ENCODE measurements at places on chromosomes 6 and 20.
A peak's percentile ranks its signal among the peaks of the same experiment; 100 is the strongest.

- DNase-seq, result no peak
Observed at GRCh38 chr20:4846821-4847220, 125.1 kb downstream of the PRND start.

- no peak for DNase-seq
Observed at GRCh38 chr6:53418288-53418687, 69.5 kb upstream of the ELOVL5 start.

- DNase-seq, result no peak
Observed at GRCh38 chr20:48892891-48893290, 28.6 kb upstream of the ARFGEF2 start.

DNA sequence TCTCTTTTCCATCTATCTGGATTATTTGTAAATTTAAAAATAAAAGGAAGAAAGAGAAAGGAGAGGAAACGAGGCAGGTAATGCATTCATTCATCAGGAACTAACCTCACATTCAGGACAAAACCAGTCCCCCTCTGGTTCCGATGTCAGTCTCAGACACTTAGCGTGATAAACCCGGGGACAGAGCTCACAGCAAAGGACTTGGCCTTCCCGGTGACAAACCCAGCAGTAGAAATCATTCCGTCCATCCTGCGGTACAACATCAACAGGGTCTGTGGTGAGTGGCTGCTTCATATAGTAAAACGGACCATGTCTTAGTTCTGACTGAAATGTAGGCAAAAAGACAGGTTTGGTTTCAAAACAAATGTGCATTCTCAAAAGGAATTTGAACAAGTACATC is 57.9 kb downstream of the ZMYND8 start:
- no peak for DNase-seq

DNA sequence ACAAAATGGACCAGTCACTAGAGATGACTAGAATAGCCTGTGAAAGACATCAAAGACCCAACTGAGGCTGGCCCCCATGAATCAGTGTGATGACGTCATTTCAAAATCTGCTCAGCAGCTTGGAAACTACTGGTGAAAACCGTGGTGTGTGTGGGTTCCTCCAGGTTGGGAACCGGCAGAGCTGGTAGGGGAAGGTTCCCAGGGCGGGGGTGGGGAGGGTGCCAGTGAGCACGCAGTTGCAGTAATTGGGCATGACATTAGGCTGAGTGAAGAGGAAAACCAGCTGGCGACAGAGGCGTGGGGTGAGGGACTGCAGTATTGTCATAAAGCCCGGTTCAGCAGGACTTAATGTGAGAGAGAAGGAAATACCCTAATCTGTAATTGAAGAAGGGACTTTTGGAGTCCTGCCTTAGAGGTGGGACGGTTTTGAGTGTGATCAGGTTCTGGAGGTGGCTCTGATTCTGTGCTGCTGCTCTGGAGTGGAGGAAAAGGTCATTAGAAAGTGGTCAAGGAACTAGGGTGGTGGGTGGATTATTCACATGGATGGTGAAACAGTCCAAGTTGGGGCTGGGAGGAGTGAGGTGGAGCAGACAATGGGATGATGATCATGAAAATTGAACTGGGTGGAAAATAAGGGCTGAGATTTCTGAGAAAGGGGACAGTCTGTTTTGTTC is 52.0 kb upstream of the MTHFD1L start:
- no peak for DNase-seq

DNA sequence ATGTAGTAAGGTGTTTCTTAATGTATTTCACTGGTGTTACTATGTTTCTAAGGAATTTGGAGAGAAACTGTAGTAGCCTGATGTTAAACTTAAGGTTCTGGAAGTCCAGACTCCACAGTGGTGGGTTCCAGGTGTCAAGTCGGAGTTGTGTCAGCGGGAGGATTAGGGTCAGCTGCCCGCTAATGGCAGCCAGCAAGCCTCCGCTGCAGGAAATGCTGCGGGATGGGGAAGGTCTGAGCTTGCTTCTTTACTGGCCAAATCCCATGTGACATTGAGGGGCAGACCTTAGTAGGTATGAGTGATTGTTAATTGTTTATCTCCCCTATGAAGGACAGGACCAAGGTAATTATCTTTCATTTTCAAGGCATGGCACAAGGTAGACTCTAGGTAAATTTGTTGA is 3.7 kb upstream of the ARID1B start:
- DNase-seq, result no peak

GRCh38 chr6:74568861-74569260 is 637.0 kb downstream of the COL12A1 start:
- DNase-seq, result no peak

GRCh38 chr6:127147534-127147933 is 29.1 kb downstream of the RSPO3 start:
- no peak for DNase-seq

DNA sequence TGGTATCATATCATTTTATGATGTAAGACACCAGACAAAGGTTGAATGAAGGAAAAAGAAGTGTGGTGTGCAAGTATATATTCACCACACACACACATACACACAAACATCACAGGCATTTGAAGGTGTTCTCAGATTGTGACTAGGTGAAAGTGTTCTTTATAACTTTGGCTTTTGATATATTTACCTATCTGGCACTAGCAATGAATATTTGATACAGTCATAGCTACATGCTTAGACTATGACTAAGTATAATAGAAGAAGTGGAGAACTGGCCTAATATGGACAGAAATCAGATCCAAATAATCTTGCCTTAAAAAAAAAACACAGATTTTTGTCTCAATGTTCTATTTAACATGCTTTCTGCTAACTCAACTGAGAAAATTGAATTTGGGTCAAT is 809.9 kb downstream of the KIF16B start:
- DNase-seq, result no peak

- no peak for DNase-seq
Observed at GRCh38 chr20:21063276-21063675, 42.9 kb downstream of the LINC00237 start.

GRCh38 chr20:44861531-44862006 is 23.9 kb upstream of the YWHAB start:
- no peak for DNase-seq

- DNase-seq, result no peak
Observed at GRCh38 chr6:112113918-112114317, 26.5 kb downstream of the FAM229B start.

- DNase-seq, result peak; percentile 41
Observed at GRCh38 chr6:105949869-105950268, 136.3 kb upstream of the PRDM1 start.

DNA sequence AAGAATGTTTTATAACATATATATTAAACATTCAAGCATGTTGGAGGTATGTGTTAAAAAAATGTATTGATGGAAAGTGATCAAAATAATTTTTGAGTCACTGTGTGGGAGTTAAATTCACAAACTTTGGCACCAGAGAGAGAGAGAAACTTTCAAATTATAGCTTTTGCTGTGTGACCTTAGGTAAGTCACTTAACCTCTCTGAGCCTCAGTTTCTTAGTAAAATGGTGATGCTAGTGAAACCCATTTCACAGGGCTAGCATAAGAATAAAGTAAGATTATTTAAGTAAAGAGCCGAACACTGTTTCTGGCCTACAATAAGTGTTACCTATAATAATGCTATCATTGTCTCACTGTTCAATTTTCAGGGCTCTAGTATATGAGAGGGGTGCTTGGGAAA is 4.1 kb upstream of the PROCR start:
- DNase-seq, result no peak

DNA sequence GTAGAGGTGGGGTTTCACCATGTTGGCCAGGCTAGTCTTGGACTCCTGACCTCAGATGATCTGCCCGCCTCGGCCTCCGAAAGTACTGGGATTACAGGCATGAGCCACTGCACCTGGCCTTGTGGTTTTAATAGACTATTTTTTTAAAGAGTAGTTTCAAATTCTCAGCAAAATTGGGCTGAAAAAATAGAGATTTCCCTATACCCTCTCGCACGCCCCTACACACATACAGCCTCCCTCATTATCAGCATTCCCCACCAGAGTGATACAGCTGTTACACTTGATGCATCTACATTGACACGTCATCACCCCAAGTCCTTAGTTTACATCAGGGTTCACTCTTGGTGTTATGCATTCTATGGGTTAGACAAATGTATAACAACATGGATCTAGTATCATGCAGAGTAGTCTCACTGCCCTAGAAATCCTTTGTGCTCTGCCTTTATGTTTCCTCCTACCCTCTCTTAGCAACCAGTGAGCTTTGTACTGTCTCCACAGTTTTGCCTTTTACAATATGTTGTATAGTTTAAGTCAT is 103.6 kb downstream of the CDYL start:
- DNase-seq, result no peak

GRCh38 chr20:33475381-33476152 is 14.3 kb upstream of the CBFA2T2 start:
- peak; percentile 48 for DNase-seq

DNA sequence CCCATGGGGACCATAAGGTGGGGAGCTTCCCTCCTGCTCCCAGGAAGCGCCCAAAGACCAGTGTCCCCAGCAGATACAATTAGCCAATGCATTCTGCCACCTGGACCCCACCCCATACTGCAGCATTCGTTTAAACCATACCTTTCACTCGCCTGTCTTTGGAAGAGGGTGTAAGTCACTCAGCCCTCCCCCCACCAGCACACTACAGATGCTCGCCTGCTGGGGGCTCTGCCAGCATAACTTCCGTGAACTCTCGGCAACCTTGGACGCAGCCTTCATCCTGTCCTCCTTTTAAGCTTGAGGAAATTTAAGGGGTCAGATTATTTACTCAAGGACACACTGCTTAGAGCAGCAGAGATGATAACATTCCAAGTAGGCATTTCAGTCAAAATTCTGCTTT is 94.4 kb upstream of the NAA20 start:
- no peak for DNase-seq

All from H9 (cell line).